ENCODE measurements at places on chromosomes 4 and X.
A peak's percentile ranks its signal among the peaks of the same experiment; 100 is the strongest.

DNA sequence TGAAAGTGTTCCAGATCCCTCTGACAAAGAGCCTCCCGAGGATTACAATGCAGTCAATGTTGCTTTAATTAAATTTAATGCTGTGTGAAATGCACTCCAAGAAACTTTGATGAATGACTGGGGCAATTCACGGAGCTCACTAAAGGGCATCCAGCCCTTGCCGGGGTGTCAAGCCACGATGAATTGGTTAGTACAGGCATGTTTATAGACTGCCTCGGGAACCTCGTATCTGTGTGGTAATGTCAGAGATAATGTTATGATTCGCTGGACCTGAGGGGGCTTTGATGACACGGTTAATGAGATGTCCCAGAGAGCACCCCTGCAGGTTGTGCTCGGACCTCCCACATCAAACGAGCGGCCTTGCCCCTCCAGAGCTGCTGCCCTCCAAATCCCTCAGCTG is 428.8 kb downstream of the NKX6-1 start:
- ATAC-seq: no peak

DNA sequence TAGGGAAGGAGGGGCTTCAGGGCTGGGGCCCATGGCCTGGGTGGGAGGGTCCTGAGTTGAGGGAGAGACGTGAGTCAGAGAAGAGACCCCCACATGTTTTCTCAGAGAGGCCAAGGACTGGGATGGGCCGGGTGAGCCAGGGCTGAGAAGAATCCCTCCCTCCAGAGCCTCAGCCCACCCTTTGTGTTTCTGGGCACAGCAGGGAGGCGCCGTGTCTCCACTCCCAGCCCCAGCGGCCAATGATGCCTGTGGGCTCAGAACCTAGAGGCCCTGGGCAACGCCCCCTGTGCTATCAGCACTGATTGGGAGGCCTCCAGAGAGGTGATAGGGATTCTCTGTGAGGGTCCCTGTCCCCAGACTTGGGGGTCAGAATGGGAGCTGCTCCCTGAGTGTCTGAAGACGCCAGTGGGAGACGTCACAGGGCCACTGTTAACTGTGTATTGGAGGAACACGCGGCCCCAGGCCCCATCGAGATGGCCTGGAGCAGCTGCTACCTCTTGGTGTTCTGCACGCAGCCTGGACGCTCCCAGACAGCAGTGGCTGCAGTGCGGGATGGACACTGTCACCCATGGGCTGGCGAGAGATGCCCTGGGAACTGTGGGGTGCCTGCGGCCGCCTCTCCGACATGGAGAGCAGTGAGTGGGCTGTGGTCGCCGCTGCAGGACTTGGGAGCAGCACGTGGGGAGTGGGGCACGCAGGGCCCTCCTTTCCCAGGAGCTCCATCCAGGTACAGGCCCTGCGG is 8.5 kb downstream of the FGFRL1 start:
- ATAC-seq: no peak

DNA sequence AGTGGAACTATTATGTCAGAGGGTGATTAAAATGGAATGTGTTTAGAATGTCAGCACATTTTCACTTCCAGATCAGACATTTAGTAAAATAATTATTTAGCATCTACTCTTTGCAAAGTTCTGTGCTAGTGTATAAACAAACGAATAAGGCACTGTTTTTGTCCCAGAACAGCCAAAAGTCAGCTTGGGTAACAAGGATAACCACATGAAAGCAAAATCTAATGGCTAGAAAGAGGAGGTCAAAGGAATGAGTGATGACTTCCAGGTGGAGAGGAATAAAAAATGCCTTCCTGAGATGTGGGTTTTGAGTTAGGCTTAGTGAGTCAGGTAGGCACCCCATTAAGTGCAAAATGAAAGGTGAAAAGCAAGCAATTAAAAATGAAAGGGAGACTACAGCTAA is 112.6 kb downstream of the ATP10D start:
- no peak for ATAC-seq

- ATAC-seq: no peak
These were observed 153.4 kb upstream of the ANK2 start for GRCh38 chr4:112895811-112896608.

DNA sequence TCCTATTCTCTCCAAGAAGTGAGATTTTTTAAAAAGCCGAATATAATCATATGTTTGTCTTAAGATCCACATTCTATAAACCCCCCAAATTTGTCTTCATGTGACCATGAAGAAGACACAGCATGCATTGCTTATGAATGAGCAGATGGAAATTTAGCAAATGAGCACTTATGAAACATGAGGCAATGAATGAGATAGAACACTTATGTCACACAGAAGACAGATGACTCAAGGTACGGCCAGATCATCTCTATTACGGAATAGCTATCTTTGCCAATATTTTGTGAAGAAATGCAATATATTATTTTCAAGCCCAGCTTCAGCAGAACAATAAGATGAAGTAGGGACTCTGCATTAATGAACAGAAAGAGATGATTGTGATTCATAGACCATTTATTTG is 21.4 kb downstream of the PHEX start:
- ATAC-seq: no peak

DNA sequence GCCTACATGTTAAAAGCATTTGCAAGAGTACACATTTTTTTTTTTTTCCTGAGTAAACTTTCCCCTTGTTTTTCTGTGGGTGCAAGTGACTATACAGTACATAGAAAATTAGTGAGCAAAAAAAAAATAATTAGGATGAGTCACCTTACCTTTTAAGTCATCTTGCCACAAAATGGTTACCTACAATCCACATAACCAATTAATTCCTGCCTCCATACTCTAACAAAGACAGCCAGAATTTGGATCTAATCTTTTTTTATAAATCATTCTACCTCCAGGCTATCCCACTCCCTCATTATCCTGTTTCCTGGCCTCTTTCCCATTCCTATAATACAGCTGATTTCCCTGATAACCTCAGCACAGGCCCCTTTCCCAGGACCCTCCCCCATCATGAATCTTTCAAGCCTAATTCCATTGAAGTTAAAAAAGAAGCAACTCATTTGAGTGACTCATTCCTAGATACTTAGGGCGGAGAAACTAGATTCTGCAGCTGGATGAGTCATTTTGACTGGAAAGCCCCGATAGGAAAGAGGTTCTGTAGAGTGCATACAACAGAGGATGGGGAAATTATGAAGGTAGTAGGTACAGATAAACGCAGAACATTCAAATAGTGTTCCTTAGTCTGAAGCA is 128.2 kb downstream of the C4orf51 start:
- peak; percentile 58 for ATAC-seq

DNA sequence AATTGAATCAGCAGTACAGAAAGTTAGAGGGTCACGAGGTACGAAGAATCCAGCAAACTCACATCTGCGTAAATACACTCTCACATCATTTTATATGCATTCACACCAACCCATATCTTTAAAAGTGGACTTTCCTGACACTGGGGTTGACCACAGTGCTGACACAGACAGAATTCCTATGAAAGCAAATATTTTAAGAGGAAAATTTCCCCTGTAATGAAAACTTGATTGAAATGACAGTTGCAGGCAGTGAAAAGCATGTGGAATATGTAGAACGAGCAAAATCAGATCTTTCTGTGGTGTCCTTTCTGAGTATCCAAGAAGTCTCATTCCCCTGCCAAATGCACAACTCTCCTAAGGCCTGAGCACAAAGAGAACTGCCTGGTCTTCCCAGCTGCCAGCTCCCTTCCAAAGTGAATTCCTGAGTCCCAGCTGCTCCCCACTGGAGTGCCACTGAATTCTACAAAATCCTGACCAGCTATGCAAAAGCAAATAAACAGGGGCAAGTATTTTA is 50.5 kb upstream of the FAM9C start:
- no peak for ATAC-seq

- no peak for ATAC-seq
These were observed 5.3 kb downstream of the PDE6B start for GRCh38 chr4:630656-631055.

GRCh38 chrX:23493941-23494374 is 159.3 kb downstream of the PTCHD1 start:
- no peak for ATAC-seq

- ATAC-seq: no peak
These were observed 140.2 kb upstream of the EDNRA start for GRCh38 chr4:147340591-147341120.

- ATAC-seq: no peak
These were observed 165.1 kb downstream of the CFAP299 start for GRCh38 chr4:80500613-80501012.

- no peak for ATAC-seq
These were observed 13.8 kb downstream of the MGARP start for GRCh38 chr4:139266208-139266582.

DNA sequence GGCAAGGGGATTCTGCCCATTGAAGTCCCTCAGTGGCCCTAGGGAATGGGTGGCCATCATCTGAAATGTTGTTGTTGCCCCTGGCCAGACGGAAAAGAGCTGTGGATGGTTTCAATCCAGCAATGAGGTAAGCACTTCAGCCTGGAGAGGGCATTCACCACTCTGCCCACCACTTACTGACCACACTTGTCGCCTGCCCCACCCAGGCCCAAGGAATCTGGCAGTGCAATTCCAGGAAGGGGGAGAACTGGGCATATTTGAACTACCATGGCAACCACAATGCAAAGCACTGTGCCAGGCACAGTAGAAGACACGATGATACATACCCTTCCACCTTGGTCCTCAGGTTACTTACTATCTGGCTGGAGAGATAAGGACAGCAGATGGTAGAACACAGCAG is 161.6 kb downstream of the PDGFRA start:
- ATAC-seq: no peak

GRCh38 chr4:17132226-17132625 is 233.8 kb upstream of the LDB2 start:
- no peak for ATAC-seq

DNA sequence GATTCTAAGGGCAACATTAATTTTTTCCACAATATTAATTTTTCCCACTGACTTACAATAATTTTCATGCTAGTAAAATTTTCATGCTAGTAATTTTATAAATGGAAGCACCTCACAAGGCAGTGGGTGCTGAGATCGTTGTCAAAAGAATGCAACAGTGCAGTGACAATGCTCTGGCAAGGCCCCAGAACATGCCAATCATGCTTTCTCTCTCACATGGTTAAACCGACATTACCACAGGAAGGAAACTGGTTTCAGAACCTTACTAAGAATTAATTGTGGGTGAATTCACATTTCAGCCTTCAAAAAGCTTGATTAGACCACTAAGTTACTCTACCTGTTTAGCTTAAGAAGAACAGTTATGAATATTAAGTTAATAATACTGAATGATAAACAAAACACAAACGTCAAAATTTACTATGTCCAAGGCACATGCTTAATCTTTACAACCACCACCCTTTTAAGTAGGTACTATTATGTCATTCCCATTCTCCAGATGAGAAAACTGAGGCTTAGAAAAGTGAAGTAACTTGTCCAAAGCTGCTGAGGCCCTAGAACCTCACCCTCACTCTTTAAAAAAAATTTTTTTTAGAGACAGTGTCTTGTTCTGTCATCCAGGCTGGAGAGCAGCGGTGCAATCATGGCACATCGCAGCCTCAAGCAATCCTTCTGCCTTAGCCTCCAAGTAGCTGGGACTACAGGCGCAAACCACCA is 10.0 kb upstream of the OPHN1 start:
- no peak for ATAC-seq

DNA sequence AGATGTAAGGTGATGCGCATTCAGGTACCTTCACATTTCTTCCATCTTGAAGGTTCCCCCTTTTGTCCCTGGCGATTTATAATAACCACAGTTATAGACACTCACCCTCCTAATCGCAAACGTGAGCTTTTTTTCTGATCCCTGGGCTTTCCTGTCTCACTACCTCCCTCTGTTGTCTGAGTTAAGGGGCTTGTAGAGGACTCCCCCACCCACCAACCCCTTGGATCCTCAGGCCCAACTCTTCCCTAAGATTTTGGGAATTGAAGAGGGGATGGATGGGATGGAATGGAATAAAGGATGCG is 1.4 kb downstream of the CNKSR2 start:
- no peak for ATAC-seq

DNA sequence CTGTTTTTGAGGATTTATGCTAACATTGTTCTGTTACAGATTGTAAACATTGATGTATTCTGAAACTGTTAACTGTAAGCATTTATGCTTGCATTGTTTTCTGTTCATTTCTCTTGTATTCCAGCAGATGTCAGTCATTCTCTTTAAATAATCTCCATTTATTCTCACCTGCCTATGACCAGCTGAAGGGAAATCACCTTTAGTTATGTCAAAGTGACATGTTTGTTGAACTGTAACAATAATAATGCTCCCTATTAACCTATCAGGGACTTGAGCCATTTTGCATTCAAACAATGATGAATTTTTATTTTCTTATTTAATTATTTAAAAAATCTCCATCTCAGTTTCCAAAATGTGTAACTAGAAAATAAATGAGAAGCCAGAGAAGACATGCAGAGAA is 58.0 kb downstream of the SPCS3 start:
- ATAC-seq: no peak

DNA sequence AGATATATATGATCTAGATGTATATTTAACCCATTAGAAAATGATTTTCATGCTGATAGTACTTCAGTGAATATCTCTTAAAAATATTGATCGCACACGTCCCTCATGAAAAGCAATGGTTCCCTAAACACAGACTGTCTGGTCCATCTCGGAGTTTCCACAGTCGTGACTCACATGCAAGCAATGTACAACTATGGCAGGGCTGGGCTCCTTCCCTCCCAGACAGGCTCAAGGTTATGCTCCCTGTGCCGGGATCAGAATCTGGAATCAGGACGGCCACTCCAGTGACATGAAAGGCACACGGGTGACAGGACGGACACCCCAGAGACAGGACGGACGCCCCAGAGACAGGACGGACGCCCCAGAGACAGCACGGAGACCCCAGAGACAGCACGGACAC is 40.2 kb upstream of the PPP2R3B start:
- no peak for ATAC-seq

- no peak for ATAC-seq
These were observed 78.8 kb downstream of the TMEM47 start for GRCh38 chrX:34578237-34578636.
